ENCODE measurements at places on chromosomes 4 and X.

GRCh38 chr4:10496200-10496599 is 39.0 kb upstream of the ZNF518B start:
- DNase-seq = no peak

DNA sequence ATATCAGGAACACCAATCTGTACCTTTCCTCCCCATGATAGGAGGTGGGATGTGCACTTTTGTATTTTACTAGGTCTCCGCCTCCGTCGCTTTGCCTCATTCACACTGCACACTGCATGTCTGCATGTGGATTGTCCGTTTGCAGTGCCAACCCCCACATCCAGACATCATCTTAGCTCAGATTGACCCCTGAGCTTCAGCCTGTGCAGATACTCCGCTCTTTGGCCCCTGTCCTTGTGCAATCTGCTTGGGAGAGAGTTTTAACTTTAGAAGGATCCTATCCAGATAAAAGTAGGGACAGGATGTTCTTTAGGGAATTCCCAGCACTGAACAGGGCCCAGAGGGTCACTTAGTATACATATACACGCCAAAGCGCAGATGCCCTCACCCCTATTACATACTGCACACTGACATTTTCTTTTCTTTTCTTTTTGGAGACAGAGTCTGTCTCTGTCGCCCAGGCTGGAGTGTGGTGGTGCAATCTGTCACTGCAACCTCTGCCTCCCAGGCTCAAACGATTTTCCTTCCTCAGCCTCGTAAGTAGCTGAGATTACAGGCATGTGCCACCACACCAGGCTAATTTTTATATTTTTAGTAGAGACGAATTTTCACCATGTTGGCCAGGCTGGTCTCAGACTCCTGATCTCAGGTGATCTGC is 43.3 kb upstream of the FBXW7 start:
- DNase-seq = no peak

GRCh38 chr4:156788782-156789181 is 182.8 kb downstream of the PDGFC start:
- no peak for DNase-seq

DNA sequence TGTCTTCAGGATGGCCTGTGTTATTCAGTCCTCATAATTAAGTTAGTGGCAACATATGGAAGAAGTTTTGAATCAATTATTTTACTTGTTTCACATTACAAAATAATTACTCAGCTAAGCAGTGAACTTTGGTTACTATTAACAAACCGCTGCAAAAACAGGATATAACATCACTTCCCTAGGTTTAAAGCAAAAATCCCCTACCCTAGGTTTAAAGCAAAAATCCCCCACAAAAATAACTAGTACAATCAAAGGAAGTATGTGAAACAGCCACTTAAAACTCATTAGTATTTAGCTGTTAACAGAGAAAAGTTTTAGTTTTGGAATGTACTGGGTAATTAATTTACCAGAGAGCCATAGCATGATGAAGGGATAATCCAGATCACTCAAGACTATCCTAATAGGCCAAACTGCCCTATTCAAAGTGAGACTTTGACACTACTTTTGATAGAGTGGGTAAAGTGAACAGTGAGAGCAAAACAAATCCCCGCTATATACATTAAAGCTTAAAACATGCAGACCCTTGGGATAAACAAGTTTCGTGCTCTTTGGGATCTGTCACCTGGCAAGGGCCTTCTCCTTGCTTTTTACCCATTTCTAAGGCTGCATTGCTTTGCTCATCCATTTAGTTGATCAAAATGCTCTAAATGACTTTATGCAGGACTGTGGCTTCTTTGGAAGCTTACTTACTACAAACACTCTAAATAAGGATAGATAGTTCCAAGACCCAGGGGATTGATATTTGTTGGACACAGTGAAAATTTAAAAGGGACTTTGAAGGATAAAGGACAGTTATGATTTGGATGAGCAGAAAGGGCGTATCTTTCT is 36.4 kb upstream of the GPR174 start:
- no peak for DNase-seq

DNA sequence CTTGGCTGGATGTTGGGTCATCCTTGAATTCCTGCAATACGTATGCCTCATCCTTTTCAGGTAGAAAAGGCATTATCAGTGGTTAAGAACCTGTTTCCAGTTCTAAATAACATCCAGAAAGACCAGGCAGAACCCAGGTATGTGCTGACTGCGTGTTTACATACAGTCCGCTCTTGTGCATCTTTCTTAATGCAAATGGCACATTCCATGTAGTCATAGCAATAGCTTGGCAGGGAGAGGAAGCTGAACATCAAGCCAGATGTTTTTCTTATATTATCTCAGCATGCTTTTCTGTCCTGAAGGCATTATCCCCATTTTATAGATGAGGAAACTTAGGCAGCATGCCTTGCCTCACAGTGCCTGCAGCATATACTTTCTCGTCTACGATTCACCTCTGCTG is 2.1 kb downstream of the DCLK2 start:
- DNase-seq = no peak

GRCh38 chrX:123923211-123923610 is 38.3 kb upstream of the STAG2 start:
- no peak for DNase-seq

DNA sequence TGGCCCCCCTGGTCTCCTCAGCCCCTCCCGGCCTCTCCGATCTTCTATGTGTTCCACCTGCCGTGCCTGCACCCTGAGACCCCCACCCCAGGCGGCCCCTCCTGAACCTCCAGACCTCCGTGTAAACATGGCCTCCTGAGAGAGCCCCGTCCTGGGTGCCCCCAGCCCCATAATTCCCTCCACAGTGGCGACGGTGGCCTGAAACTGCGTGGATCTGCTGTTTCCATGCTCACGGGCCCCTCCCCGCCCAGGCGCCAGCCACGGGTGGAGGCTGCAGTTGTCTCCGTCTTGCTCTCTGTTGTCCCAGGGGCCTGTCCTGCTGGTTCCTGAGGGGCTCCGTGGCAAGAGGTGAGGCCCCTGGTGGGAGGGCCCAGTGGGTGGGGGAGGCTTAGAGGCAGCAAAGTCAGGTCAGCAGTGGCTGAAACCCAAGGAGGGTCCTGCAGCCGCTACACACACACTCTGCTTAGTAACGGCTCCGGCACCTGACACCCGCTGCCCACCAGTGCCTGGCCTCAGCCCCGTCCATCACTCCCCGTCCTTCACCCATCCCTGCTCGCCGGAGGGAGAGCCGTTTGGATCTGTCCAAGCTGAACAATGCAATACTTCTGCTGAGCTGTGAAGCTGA is 75.8 kb downstream of the FAM53A start:
- DNase-seq = no peak

DNA sequence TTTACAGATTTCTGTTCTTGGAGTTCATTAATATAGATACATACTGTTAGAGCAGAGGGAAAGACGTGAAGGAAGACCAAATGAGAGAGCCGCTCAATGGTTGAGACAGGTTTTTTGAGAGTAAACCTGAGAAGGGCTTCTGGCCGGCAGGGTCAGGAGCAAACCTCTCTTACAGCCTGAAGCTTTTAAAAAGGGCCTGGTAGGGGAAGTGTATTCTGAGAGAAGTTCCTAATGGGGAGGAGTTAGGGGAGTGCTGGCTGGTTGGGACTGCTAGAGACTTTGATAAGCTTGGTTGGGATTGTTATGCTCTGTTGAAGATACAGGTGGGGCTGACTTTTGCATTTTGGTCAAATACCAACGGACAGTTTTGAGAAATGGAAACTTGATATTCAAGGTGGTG is 186.8 kb upstream of the PABPC4L start:
- DNase-seq = no peak

DNA sequence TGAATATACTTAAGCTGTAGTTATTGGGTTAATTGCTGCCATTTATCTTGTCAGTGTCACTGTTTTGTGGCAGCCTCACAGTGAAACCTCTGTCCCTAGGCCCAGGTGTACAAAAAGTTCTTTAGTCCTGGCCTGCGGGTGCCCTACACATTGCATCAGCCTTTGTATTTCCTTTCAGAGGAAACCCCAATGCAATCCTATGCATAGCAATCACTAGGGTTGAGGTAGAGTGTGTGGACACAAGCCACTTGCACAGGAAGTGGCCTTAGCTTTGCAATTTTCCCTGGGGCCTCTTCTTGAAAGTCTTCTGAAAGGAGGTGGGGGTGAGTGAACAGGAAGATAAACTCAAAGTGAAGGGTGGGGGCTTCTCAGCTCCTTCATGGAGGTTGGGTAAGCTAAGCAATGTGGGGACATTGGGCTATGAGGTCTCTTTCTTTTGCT is 27.8 kb downstream of the VSIG4 start:
- no peak for DNase-seq

- no peak for DNase-seq
Measured at GRCh38 chr4:122073615-122074014, 78.5 kb upstream of the BLTP1 start.

GRCh38 chr4:49516796-49517195 is 530.7 kb downstream of the CWH43 start:
- no peak for DNase-seq

GRCh38 chr4:88660446-88661294 is 37.0 kb downstream of the NAP1L5 start:
- no peak for DNase-seq

- DNase-seq = no peak
Measured at GRCh38 chrX:23114241-23114640, 114.5 kb downstream of the DDX53 start.

DNA sequence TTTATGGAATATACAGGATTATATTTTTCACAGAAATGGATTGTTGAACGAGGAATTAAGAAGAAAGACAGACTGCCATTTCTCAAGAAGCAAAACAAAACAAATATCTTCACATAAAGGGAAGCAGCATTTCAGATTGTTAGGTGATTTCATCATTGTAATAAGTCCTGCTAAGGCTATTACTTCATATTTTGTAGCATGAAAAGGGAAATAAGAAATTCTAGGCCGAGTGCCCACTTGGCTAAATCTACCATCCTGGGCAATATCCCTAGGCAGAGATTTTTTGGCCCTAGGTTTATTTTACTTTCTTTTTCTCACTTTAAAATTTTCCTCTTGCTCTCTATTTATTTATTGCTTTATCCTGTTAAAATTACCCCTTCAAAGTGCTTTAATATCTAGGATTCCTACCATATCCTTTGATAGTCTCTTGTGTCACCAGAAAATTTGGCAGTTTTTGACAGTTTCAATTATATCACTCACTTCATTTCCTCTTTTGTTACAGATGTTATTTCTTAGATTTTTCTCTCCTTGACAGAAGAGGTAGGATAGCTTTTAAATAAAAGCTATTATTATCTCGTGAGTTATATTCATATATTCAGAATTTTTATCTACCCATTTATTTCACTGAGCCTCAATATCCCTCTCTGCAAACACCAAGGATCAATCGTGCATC is 142.3 kb downstream of the PDGFC start:
- no peak for DNase-seq

- DNase-seq = no peak
Measured at GRCh38 chr4:1403177-1403583, 3.1 kb downstream of the NKX1-1 start.

- DNase-seq = no peak
Measured at GRCh38 chrX:97234471-97235081, 350.9 kb downstream of the RPA4 start.

DNA sequence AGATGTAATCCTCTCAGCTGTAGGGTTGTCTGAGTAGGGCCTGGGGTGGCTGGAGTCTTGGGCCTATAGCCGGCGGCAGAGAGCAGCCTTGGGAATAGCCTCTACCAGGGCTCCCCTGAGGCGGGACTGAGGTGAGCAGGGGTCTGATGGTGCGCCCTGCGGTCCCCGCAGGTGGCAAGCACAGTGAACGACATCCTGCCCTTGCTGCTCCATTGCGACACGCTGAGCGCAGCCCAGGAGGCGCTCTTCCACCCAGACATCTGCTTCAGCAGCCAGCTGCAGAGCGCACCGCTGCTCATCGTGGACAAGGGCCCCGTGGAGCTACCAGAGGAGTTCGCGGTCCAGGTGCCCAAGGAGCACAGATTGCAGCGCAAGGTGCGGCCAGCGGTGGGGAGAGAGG is 317.0 kb downstream of the ADGRL3 start:
- DNase-seq = no peak

DNA sequence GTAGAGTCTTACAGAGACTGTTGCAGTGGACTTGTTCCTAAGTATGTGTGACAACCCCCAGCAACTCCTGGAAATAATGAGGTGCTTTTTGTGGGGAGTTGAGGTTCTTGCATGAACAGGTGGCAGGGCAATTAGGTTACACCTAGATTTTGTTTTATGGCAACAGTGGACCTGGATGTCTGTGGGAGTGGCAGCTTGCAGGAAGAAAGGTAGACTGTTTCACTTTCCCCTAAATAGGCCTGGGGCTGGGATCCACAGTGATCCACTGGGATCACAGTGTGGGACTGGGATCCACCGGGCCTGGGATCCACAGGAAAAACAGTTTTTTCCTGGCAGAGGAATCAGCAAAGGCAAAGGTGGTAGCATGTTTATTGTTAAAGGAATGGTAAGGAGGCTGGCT is 18.3 kb upstream of the USP9X start:
- no peak for DNase-seq

DNA sequence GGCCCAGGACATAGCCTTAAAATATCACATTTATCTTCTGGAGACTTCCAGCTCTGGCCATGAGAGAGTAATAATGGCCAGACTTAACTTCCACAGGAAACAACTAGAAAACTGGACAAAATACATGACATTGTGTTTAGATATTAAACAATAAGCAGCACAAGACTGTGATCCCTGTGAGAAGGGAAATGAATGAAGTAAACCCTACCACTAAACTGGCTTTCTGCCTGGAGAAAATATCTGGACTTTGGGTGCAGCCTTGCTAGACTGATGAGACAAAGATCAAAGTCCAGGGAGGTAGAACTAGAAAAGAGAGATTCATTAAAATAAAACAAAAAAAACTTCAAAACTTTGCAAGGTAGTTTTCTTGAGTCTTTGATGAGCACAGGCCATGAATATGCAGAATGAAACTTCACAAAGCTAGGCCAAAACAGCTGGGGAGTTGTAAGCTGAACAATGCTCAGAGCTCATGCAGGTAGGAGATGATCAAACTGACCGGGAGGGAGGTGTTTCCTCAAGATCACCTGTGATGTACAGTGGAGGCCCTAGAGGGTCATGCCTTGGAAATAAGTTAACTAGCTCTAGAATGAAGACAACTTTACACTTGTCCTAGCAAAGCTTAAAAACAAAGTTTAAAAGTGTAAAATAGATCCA is 147.0 kb upstream of the SH3RF1 start:
- DNase-seq = no peak

DNA sequence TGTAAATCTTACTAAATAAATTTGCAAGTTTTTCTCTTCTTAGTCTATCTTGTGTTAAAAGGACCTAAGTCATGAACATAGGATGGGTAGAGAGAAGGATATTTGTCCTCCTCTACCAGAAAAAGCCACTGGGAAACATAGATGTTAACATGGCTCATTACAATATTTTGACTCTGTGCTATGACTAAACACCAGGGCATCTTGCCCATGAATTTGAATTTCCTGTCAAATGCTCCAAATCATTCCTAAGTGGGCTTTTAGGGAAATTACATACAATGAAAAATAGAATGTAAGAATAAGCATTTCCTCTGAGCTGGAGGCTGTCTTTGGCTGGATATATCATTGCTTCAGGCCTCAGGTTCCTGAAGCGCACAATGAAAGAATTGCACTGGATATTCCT is 39.1 kb downstream of the ANOS1 start:
- no peak for DNase-seq

DNA sequence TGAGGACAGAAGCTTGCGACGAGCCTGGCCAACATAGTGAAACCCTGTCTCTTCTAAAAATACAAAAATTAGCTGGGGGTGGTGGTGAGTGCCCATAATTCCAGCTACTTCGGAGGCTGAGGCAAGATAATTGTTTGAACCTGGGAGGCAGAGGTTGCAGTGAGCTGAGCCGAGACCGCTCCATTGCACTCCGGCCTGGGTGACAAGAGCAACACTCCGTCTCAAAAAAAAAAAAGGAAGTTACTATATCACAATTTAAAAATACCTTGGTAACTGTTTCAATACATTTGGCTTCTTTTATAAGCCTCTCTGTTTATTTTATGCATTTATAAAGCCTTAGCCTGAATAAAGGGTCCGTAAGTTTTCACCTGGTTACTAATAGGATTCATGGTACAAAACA is 46.6 kb upstream of the CHRNA9 start:
- DNase-seq = no peak

All from stimulated activated CD8-positive, alpha-beta memory T cell treated with anti-CD3 and anti-CD28 coated beads, Interleukin-15, amount 100 ng/mL, for 48 hours (primary cell).